ENCODE measurements at places on chromosomes 16 and 17.
A peak's percentile ranks its signal among the peaks of the same experiment; 100 is the strongest.

- peak; percentile 83 for DNase-seq
Observed at GRCh38 chr17:42681976-42682721, at the start of gene CNTNAP1. Gene CNTNAP1 (plus strand): TSS chr17:42682531. CDS start chr17:42682830, 299 bp downstream.

- no peak for DNase-seq
Observed at GRCh38 chr17:83187782-83188311, 108.4 kb downstream of the METRNL start.

DNA sequence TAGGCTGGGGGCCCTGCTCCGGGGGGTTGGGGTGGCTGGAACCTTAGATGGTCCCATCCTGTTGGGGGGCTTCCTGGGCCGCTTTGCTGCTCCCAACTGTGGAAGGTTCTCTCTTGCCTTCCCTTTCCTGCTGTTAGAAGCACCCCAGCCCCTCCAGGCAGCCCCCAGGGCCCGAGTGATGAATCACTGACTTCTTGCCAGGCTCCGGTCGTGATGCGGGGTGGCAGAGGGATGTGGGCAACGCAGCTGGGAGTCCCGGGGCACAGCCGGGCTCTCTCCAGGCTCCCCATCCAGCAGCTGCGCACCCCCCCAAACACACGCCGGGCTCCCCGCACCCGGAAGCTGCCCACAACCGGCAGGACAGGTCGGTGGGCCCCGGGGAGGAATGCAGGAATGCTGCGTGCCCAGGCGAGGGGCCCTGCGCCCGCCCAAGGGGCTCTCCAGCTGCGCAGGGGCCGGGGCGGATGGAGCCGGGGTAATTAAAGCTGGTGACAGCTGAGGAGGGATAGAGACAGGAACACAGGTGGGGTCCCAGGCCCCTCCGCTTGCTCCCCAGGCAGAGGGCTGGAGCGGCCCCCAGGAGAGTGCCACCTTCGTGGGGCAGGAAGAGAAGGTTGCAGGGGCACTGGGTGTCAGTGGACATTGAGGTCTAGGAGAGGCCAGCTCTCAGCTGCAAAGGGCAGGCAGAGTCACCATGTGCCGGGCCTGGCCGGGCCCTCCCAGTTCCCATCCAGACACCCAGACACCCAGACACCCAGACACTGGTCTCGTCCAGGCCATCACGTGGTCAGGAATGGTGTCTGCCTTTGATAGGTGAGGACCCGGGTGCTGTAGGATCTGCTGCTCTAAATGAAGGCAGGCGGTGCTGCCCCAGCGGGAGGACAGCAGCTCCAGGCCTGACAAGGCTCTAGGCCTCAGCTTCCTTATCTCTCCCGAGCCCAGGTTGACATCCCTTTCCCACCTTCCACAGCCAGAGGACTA, 15.0 kb upstream of the SLC38A10 start:
- DNase-seq = no peak

DNA sequence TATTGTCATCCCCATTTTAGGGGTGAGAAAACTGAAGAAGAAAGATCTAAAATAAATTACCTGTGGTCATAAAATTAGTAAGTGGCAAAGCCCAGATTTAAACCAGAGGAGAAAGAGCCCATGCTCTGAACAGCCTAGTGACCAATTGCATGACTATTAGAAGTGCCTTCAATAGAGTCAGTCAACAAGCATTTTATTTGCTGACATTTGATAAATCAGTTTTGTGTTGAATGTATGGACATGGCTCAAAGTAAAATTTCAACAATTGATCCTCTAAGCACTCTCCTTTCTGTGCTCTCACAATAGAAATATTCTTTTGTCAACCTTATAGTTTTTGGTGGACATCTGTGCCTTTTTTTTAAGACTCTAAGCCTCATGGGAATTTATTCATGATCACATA, 572.9 kb upstream of the SOX9 start:
- DNase-seq = no peak

DNA sequence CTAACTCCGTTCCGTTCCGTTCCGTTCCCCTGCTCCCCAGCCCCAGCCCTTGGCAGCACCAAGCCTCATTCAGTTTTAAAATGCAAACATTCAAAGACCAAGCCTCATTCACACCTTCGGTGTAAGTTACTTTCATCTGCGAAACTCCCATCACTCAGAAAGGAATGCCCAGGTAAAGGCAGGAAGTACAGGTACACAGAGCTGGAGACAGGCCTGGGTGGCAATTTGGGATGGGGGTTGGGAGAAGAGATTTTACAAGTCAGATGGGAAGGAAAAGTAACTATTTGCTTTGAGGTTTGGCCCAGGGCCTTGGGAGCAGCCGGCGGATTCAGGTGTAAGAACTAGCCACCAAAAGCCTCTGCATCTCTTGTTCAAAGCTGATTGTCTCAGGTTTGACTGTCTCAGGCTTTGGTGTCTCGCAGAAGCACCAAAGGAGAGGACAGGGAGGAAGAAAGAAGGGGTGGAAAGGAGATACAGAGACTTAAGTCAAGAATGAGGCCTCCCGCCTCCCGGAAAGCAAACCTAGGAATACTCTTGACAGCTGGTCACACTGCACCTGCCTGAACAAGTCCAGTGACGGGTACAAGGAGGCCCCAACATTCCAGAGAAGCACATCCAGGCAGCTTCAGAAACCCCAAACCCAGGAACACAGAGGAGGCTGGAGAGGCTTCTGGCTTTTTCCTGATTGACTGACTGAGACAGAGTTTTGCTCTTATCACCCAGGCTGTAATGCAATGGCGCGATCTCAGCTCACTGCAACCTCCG, 54.7 kb downstream of the NXN start:
- DNase-seq = no peak

DNA sequence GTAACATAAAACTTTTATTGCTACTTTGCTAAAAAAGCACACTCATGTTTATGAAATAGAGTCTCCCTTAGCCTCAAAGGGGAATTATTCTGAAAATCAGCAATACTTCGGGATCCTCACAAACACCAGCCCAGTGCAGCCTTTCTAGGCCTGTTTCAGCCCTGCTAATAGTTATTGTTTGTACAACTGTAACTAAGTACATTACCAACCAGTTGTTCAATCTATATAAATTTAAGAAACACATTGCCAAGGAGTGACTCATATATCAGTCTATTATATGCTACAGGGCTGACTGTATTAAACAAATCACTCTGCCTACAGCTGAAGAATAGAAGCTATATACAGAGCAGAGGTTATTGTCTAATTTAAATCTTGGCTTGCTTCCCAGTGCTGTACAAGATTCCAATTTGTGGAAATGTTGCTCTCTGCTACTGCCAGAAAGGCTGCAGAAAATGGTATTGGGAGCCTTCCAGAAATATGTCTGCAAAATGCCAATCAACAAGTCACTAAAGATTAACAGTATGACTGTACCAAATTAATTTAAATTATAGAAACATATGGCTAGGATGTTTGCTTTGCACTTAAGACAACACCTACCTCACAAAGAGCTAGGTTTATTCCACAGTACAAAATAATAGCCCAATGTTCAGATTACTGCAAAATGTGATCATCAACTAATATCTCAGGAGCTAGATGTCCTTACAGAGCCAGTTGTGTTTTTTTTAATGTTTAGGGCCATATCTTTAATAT, 49.7 kb downstream of the TOX3 start:
- DNase-seq = peak; percentile 30

- DNase-seq = no peak
Observed at GRCh38 chr17:81866440-81867169, 4.5 kb downstream of the ARHGDIA start.

DNA sequence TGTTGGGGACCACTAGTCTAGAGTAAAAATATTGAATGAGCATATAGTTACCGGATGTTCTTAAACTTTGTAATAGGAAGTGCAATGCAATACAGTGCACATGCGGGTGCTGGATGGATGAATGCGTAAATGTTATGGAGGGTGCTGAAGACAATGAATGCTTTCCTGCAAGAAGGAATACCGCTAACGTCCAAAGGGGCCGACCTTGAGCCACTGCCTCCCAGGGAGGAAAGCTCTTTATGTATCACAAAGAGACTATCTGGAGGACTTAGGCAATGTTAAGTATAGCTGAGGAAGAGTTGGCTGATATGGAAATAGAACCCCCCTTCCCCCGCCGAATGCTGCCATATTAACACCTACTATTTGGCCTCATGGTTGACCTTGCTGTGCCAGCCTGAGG, 27.5 kb upstream of the SHCBP1 start:
- no peak for DNase-seq

GRCh38 chr17:76145231-76146052, 4.4 kb upstream of the FOXJ1 start:
- DNase-seq = no peak

DNA sequence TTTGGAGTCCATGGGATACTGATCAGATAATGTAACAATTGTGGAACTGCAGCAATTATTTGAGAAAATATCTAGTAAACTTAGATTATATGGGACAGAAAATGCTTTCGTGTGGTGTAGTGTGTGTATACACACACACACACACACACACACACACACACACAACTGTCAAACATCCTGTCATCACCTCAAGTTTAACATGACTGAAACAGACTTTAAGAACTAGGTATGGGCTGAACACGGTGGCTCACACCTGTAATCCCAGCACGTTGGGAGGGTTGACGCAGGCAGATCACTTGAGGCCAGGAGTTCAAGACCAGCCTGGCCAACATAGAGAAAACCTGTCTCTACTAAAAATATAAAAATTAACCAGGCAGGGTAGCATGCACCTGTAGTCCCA, 544 bp upstream of the EVI2A start:
- no peak for DNase-seq

GRCh38 chr16:30407102-30407803, at the start of gene ZNF771:
Gene ZNF771 (plus strand): TSS chr16:30407606. CDS start chr16:30408054, 448 bp downstream.
- peak; percentile 87 for DNase-seq

DNA sequence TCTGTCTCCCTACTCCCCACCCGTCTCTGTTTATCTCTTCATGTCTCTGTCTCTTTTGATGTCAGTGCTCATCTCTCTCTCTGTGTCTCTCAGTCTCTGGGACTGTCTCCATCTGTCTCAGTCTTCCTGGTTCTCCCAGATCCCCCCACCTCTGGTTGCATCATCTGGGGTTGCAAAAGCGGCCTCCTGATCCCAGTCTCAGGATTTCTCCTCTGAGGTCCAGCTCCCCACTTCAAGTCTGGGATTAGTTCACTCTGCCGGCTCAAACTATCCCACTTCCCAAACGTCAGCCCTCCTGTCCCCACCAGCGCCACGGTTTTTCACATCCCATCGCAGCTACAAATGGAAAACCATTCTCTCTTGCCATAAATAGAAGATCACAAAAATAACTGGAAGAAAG, 9.0 kb downstream of the TEKT5 start:
- DNase-seq = no peak

- DNase-seq = no peak
Observed at GRCh38 chr16:79429381-79430190, 171.0 kb downstream of the MAF start.

GRCh38 chr17:17757956-17758845, 76.9 kb downstream of the RAI1 start:
- DNase-seq = no peak

DNA sequence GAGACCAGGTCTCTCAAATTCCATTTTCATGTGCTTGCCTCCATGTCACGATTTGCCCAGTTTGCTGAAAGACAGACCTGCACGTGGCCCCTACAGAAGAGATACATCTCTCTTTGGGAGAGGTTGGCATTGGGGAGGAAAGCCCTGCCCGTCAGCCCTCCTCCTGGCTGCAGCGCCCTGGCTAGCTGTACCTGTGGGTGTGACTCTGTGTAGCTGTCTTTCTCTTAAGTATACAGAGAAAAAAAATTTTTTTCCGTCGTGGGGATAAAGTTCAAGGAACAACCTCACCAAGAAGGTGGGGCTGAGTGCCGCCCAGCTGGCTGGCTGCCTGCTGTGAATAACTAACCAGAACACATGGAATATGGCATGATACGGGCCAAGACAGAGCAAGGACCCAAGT, 26.5 kb downstream of the TMEM98 start:
- no peak for DNase-seq

DNA sequence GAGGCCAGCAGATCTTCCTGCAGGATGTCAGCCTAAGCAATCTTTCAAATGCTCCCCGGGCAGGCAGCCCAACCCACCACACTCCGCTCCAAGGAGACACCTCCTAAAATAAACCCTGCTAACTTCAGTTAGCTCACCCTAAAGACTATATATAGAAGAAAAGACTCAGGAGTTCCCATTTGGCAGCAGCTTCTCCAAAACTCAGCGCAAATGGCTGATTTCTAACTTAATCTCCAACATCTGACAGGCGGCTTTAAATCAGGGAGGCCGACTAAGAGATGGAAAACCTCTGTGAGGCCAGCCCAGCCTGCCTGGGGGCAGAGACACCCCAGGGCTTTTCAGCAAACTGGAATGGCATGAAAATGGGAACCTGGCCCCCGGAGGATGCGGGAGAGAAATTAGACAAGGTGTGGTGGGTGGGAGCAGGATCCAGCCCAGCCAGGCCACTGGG, 91.6 kb downstream of the XYLT1 start:
- DNase-seq = peak; percentile 92

DNA sequence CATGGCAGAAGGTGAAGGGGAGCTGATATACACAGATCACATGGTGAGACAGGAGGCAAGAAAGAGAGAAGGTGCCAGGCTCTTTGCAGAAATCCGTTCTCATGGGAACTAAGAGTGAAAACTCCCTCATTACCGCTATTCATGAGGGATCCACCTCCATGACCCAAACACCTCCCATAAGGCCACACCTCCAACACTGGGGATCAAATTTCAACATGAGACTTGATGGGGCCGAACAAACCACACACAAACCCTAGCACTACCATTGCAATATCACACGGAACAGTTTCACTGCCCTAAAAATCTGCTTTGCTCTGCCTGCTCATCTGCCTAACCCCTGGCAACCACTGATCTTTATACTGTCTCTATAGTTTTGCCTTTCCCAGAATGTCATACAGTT, 34.8 kb downstream of the C17orf67 start:
- DNase-seq = peak; percentile 20

GRCh38 chr17:44541884-44542581, 15.3 kb upstream of the FZD2 start:
- DNase-seq = peak; percentile 46

DNA sequence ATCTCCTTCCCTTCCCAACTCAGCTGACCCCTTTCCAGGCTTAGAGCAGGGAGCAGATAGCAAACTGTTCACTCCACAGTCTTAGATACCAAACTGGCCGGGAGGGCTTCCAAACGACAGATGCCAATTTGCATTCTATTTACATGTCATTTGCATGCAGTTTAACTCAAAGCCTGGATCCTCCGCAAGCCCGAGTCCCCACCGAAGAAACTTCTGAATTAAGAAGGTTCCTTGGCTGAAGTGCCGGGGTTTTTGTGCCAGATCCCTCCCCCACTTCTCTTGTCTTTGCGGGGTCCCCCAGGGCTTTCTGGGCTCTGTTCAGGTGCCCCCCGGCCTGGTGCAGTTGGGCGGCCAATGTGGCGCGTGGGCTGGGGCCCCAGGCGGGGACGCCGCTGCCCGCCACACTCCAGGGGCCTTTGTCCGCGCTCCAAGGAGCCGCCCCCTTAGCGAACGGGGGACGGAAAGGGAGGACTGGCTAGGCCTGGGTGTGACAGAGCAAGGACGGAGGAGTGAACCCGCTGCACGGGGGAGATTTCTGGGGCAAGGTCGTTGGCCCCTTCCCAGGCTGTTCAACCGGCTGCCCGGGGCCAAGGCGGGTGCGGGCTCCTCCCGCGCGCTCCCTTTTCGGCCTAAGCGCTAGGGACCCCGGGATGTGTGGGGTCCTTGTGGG, 1.2 kb downstream of the GPRC5B start:
- no peak for DNase-seq

Measured in fibroblast of skin of right biceps (primary cell).